ENCODE measurements at places on chromosomes 3 and 15. TPM values are rescaled to one million over a fixed set of nuclear protein-coding genes. Genes with fewer than 3 reads are reported as not detected.

RPL22L1 gene
- 159 TPM for total RNA-seq

TMEM212 gene
- total RNA-seq: not detected

SLC7A14 gene
- total RNA-seq: 0.07 TPM

SLC12A8 gene
- total RNA-seq: 0.86 TPM

DLL4 gene
- 75.8 TPM for total RNA-seq

SLC2A2 gene
- total RNA-seq: not detected

OR5K1 gene
- total RNA-seq: not detected

TEX9 gene
- 2.5 TPM for total RNA-seq

DOCK3 gene
- 0.16 TPM for total RNA-seq

C2CD4A gene
- 1.1 TPM for total RNA-seq

All from endothelial cell of umbilical vein (primary cell).